ENCODE measurements at places on chromosomes 16 and 17.

- no peak for DNase-seq
These were observed 8.8 kb upstream of the SSTR5 start for GRCh38 chr16:1063728-1064127.

GRCh38 chr16:57152096-57153093, 33.4 kb downstream of the PSME3IP1 start:
- DNase-seq, result no peak

- DNase-seq, result no peak
These were observed 16.7 kb upstream of the TANGO6 start for GRCh38 chr16:68826652-68827051.

GRCh38 chr17:51427856-51428255, 167.5 kb downstream of the UTP18 start:
- no peak for DNase-seq

DNA sequence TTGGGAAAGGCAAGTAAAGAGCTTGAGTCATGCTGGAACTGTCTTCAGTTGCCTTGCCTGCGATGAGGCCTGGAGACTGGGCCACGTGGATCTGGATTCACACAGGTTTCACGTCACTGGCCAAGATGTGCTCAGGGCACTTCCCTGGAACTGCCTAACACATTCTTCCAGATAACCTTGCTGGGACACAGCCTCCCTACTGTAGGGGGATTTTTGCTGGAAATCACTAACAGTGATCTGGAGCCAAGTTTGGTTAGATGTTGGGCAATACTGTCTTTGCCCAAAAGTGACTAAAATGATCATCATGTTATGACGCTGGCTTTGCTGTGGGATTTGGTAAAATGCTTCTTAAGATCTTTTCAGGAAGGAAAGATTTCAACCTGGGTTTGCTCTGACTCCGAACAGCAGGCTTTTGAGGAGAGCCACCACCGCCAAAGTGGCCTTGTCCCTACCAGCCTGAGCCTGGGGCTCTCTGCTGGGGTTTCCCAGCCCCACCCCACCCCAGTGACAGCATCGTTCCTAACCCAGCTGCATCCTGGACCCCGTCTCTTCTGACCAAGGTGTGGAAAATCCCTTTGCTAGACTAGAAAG, 14.7 kb downstream of the C1QTNF1 start:
- no peak for DNase-seq

DNA sequence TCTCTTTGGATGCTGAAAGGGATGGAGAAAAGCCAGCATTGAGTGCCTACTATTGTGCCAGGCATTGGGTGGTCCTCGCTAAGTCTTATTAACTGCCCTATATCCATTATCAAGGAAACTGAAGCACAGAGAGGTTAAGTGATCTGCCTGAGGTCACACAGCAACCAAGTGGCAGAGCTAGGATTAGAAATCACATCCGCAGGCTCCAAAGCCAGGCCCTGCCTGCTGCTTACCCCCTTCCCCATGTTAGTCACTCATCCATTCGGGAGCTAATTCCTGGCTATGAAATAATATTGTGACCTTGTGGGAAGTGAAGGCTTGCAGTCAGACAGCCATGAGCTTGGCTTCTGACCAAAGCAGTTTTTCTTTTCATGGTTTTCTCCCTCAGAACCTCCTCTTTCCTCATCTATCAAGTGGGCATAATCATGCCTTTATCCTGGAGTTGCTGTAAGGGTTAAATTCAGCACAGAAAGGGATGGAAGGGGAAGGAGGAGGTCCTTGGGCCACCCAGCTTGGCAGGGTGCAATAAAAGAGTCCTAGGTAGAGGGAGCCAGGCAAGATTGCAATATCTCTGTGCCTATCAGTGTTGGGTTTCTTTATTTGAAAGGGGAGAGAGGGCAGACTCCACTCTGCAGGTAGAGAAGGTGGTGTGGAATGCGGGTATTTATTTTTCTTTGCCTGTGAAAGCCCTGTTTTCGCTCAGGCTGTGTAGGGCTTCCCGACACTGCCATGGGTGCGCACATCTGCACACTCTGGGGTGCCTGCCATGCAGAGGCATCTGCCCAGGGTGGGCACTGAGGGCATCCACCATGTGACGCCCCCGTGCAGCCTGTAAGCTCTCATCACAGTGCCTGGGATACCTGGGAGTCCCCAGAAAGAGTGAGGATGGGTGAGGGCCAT, 11.3 kb downstream of the RAI1 start:
- no peak for DNase-seq

DNA sequence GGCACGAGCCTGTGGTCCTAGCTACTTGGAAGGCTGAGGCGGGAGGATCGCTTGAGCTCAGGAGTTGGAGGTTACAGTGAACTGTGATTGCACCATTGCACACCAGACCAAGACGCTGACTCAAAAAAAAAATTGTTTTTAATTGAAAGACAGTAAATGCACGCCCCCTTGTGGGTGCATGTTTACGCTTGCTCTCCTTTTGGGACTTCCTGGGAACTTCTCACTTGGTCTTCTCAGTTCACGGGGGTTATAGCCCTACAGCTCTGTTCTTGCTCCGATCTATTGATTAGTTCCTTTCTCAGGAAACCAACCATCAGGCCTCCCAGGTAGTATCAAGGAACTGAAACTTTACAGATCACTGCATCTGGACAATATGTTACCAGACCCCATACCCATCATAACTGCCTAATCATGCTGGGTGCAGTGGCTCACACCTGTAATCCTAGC, 14.2 kb upstream of the RIPOR1 start:
- DNase-seq, result peak; percentile 66

DNA sequence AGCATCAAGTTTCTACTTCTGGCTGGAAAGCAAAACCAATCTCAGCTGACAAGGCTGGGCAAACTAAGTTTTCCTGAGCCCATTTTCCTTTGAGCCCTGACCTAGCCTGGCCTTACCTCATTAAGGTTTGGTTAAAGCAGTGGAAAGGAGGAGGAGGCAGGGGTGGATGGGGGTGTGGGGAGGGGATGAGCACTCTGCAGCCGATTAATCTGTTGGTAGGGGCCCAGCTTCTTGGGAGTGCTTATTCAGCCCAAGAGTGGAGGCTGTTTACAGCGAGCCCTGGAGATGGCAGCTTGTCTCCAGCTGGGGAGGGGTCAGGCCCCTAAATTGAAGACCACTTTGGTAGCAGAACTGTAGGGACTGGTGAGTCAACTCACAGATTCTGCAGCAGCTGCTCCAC, 12.0 kb downstream of the SMCR8 start:
- no peak for DNase-seq

DNA sequence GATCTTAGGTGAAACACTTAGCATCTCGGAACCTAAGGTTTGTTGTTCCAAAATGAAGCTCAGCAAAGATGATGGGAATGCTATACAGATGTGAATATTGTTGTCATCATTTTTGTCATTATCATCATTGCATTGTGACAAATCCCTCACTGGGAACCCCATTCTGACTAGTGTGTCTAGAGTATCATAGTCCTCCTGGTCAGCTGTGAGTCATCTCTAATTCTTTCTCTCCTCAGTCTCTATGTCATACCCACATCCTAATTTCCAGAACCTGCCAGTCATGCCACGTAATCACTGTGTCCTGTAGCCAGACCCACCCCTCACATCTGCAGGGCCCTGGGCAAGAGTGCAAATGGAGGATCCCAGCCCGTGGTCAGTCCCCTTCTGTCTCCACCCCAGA, 60.5 kb upstream of the CLEC3A start:
- DNase-seq, result no peak

- no peak for DNase-seq
These were observed 69.6 kb downstream of the N4BP1 start for GRCh38 chr16:48540222-48540900.

DNA sequence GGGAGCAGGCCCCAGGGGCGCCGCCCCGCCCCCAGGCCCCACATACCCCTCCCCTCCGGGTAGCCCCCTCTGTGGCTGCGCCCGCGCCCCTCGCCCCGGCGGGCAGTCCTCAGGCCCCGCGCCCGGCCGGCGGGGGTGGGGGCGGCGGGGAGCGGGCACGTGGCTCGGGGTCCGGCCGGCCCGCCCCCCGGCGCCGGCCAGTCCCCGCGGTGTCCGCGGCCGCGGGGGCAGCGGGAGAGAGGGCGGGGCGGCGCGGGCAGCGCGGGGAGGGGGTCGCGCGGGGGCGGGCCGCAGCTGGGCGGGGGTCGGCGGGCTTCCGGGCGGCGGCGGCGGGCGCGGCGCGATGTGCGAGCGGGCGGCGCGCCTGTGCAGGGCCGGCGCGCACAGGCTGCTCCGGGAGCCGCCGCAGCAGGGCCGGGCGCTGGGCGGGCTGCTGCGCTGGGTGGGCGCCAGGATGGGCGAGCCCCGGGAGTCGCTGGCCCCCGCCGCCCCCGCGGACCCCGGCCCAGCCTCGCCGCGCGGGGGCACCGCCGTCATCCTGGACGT, 335 bp downstream of the NECAB2 start:
- DNase-seq, result peak; percentile 70

DNA sequence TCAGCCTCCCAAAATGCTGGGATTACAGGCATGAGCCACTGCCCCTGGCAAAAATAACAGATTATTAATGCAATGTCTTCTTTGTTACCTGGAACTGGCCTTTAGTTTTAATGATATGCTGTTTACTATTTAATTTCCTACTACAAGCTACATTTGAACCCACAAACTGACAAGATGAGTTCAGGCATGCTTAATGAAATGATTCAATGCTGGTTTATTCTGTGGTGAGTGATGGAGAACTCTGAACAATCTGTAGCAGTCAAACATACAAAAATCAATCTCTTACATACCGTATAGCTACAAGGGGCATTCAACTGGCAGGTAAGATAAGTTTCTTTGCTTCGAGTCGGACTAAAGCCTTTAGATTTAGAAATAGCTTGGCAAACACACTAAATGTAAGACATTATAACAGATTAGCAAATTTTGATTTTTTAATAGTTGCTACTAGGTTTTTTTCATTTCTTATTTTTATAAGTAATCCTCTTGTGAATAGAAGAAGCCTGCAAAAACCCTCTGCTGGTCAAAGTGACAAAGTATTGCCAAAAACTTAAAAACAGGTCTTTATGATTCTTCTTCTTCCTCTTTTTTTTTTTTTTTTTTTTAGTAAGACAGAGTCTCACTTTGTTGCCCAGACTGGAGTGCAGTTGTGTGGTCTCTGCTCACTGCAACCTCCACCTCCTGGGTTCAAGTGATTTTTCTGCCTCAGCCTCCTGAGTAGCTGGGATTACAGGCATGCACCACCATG, 138.5 kb downstream of the SSH2 start:
- DNase-seq, result no peak
